GM23248 (cell line): ENCODE measurements at places on chromosomes 2 and 18.

DNA sequence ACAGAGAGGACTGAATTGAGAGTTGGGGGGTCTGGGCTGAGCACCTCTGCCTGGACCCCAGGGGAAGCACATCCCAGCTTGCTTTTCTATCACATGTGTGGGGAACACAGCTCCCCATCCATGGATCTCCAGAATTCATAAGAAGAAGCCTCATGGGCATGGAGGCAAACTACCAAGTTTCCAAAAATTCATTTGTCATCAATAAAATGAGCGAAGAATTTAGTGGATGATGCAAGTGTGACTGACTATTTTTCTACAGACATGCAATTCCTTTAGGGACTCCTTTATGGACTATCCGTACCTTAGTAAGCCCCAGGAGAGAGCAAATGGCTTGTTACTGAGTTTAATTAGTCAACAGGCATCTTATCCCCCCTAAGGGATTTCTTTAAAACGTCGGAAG, 33.1 kb downstream of the ACKR3 start:
- DNase-seq = no peak

GRCh38 chr2:230326453-230327417, at the start of gene SP140L:
Gene SP140L (plus strand): TSS chr2:230327193. CDS start chr2:230327270, 77 bp downstream.
- DNase-seq = peak; percentile 90

DNA sequence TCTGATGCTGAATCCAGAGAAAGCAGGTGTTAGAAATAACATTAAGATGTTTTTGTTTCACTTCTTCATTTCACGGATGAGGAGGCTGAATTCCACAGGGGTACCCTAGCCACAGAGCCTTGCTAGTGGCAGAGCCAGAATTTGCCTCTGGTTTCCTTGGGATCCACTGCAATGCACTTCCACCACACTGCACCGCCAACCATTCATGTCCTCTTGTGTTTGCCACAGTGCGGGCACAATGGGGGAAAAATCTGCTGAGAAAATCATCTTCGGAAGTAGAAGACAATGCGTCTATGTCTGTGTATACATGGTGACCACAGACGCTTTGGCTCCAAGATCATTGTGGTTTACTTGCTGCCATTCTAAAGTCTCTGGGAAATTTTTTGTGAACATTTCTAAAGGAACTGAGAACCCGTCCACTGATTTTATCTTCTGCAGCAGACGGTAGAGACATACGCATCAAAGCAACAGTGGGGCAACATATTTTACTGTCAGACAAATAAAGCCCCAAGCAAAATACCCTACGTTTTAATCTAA, 14.9 kb downstream of the ICOS start:
- no peak for DNase-seq

DNA sequence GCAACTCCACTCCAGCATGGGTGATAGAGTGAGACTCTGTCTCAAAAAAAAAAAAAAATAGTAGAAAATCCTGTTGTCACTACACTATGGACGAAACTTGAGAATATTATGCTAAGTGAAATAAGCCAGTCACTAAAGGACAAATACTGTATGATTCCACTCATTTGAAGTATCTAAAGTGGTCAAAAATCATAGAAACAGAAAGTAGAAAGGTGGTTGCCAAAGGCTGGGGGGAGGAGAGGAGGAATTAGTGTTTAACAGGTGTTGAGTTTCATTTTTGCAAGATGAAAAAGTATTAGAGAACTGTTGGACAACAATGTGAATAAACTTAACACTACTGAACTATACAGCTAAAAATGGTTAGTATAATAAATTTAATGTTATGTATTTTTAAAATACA, 18.8 kb upstream of the RMP24 start:
- no peak for DNase-seq

GRCh38 chr18:38654946-38655345, 1089.3 kb upstream of the CELF4 start:
- DNase-seq = no peak

DNA sequence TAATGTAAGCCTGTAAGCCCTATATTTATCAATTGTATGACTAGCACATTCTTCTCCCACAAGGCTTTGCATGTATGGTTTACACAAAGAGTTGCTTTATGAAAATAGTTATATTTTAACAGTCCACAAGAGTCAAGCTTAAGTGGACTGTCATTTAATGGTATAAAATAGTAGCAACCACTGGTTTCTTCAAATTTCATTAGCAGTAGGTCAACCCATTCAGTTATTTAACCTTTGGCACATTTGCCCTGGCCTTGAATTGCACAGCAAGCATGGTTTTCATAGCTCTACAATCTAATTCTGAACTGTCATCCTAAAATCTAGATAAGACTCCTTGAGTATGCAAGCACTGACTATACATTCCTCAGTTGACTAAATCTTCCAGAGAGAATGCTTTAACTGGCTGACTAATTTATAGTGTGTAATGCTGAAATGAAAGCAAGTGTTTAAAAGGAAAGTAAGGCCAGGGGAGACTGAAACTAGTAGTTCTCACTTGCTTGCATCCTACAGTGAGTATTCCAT, 1.8 kb downstream of the DPP4 start:
- peak; percentile 84 for DNase-seq
